ENCODE measurements at places on chromosomes 7 and 10. TPM values are rescaled to one million over a fixed set of nuclear protein-coding genes. Genes with fewer than 3 reads are reported as not detected.

DNA sequence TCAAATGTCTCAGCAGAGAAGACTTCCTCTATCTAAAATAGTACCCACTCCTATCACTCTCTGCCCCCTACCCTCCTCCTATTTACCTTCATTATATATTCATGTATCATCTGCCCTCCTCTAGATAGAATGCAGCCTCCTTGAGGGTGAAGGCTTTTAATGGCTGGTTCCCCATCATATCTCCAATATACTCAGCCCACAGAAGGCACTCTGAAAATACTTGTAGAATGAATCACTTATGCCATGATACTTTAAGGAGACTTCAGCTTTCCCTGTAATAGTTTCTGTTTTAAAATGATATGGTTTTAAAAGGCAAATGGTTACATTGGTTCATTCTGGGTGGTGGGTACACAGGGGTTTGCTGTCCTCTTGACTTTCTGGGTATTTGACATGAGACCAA is 25.3 kb downstream of the GFRA1 start:
- H3K4me1 ChIP-seq: no peaks in the 10 kb centered on the region
- H3K27ac ChIP-seq: no peak overlapping the region
- no peaks in the 10 kb centered on the region for H3K27me3 ChIP-seq
- no peaks in the 10 kb centered on the region for H3K36me3 ChIP-seq
- H3K4me3 ChIP-seq: no peak overlapping the region
- no peak for DNase-seq

- H3K4me3 ChIP-seq: no peak overlapping the region
- no peaks in the 10 kb centered on the region for H3K4me1 ChIP-seq
- no peak overlapping the region for H3K27ac ChIP-seq
- H3K36me3 ChIP-seq: no peaks in the 10 kb centered on the region
These were observed 230.3 kb downstream of the PTPRN2 start for GRCh38 chr7:158357106-158357897.

DNA sequence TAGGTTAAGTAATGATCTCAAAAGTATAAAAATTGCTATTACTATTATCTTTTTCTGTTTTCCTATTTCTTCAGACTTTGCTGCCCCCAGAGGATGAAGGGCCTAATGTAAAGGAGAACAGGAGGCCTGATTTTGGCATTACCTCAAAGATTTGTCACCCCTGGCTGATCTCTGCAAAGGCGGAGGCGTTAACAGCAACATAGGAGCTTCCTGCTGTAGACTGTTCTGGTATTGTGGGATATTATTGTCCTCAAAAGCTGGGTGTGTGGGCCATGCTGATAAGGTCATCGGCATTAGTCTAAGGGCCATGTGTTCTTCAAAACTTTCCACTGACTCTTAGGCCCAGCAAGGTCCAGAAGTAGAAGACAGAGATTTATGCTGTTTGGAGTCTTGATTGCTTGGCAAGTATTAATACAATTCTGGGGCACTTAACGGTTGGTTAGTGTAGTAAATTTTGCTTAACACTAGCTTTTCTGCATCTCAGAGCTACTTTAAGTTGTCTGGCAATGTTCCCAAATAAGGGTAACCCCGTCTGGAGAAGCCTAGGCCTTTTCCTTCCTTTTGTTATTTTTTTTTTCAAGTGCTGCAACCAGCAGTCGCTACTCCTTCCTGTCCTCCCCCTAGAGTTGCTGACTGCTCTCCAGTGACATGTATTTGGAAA is 14.0 kb upstream of the ENTPD1 start:
- H3K27ac ChIP-seq: peak overlapping the region; percentile 0
- peaks cover 8% of the 10 kb centered on the region for H3K36me3 ChIP-seq
- no peak overlapping the region for H3K4me3 ChIP-seq
- H3K27me3 ChIP-seq: peaks cover 8% of the 10 kb centered on the region
- DNase-seq: no peak

DNA sequence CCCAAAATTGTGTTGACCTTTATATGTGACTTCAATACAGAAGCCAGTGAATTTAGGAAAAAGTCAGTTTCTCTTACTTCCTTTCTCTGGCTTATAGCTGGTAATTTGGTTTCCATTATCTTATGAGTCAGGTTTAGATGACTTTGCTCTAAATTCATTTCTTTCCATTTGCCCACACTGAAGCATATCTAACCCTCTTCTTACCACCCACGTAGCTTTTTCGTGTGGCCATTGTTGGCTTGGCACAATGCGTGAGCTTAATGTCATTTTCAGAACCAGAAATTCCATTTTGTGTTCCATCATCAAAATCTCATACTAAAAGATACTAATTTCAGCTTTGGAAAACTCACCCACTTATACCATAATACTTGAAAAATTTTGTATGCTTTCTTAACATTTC is 271.2 kb downstream of the INHBA start:
- no peaks in the 10 kb centered on the region for H3K27me3 ChIP-seq
- no peak overlapping the region for H3K27ac ChIP-seq
- no peaks in the 10 kb centered on the region for H3K36me3 ChIP-seq
- no peaks in the 10 kb centered on the region for H3K4me1 ChIP-seq
- DNase-seq: no peak

GRCh38 chr7:208816-209215 is 16.4 kb downstream of the FAM20C start:
- no peak overlapping the region for H3K4me3 ChIP-seq
- no peak for DNase-seq
- H3K27ac ChIP-seq: no peak overlapping the region
- H3K36me3 ChIP-seq: peaks cover 4% of the 10 kb centered on the region
- H3K4me1 ChIP-seq: no peaks in the 10 kb centered on the region
- H3K27me3 ChIP-seq: no peaks in the 10 kb centered on the region

DNA sequence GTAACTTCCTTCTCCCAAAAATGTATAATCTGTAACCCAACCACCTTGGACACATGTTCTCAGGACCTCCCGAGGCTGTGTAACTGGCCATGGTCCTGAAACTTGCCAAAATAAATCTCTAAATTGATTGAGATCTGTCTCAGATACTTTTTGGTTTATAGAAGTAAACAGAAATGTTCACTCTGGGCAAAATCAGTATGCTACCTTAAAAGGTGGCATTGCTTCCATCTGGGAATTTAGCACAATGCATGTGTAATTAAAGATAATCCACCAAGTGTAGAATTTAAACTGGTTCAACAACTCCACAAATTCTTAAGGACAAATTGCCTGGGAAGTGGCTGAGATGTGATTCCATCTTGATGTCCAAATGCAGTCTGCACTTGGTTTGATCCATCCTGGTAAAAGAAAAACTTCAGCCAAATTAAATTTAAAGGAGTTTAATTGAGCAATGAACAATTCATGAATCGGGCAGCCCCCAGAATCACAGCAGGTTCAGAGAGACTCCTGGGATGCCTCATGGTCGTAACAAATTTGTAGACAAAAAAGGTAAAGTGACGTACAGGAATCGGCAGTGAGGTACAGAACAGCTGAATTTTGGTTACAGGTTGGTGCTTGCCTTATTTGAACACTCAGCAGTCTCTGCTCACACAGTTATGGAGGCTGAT is 102.6 kb upstream of the PFKP start:
- H3K4me3 ChIP-seq: no peak overlapping the region
- DNase-seq: no peak
- H3K4me1 ChIP-seq: peaks cover 4% of the 10 kb centered on the region
- no peak overlapping the region for H3K27ac ChIP-seq
- no peaks in the 10 kb centered on the region for H3K36me3 ChIP-seq

DNA sequence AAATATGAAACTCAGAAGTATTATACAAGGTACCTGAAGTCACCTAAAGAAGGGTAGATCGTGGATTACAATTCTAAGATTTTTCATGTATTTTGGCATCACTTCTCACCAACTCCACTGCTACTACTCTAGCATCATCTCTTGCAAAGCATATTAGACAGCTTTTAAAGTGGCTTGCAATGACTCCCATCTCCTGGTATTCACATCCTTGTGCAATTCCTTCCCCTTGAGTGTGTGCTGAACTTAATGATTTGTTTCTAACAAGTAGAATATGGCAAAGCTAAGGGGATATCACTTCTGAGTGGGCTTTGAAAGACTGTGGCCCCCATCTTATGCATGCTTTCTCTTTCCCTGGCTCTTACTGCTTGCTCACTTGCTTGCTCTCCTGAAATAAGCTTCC is 280.2 kb downstream of the SNX13 start:
- H3K4me1 ChIP-seq: no peaks in the 10 kb centered on the region
- H3K27me3 ChIP-seq: peaks cover 4% of the 10 kb centered on the region
- no peak overlapping the region for H3K27ac ChIP-seq
- no peak overlapping the region for H3K4me3 ChIP-seq
- H3K36me3 ChIP-seq: no peaks in the 10 kb centered on the region
- no peak for DNase-seq

- no peak for DNase-seq
- H3K27ac ChIP-seq: no peak overlapping the region
- no peaks in the 10 kb centered on the region for H3K4me1 ChIP-seq
- no peaks in the 10 kb centered on the region for H3K27me3 ChIP-seq
- H3K4me3 ChIP-seq: no peak overlapping the region
These were observed 159.8 kb downstream of the CCDC7 start for GRCh38 chr10:32605787-32606186.

- H3K4me3 ChIP-seq: peak overlapping the region; percentile 26
- no peaks in the 10 kb centered on the region for H3K36me3 ChIP-seq
- no peak overlapping the region for H3K27ac ChIP-seq
- H3K27me3 ChIP-seq: no peaks in the 10 kb centered on the region
- DNase-seq: no peak
These were observed 55.1 kb downstream of the CYCS start for GRCh38 chr7:25069900-25070443.

DNA sequence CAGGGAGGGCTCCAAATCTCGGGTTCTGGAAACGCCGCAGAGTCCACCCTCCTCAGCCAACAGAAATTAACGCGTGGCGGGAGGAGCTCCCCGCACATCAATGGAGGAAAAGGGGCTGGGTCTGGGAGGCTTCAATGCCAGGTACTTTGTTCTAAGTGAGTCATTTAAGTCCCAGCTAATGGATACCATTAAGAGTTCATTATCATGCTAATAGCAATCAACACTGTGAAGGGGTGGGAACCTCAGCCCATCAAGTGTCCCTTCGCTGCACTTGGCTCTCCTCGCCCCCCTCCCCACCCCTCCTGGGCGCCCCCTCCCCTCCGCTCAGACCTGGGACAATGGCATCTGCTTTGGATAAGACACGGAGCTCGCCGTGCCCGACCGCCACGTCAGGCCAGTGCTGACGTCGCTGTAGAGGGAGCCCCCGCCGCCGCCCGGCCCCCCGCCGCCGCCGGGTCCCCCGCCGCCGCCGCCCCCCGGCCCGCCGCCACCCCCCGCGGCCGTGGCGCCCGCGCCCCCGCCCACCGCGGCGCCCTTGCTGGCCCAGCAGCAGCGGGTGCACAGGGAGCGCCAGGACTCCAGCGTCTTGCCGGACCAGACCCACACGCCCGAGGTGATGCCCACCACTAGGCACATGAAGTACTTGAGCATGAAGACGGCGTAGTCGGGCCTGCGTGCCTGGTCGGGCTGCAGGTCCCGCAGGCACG is 2.9 kb downstream of the FZD8 start:
- H3K36me3 ChIP-seq: no peaks in the 10 kb centered on the region
- no peak overlapping the region for H3K27ac ChIP-seq
- H3K4me3 ChIP-seq: peak overlapping the region; percentile 45
- H3K27me3 ChIP-seq: peaks cover 57% of the 10 kb centered on the region

GRCh38 chr10:77359950-77360520 is 277.6 kb downstream of the KCNMA1 start:
- H3K27ac ChIP-seq: no peak overlapping the region
- H3K36me3 ChIP-seq: no peaks in the 10 kb centered on the region
- H3K4me3 ChIP-seq: no peak overlapping the region
- H3K4me1 ChIP-seq: no peaks in the 10 kb centered on the region
- peaks cover 8% of the 10 kb centered on the region for H3K27me3 ChIP-seq

- no peak overlapping the region for H3K27ac ChIP-seq
- DNase-seq: peak; percentile 43
- H3K36me3 ChIP-seq: no peaks in the 10 kb centered on the region
- H3K4me1 ChIP-seq: no peaks in the 10 kb centered on the region
- no peak overlapping the region for H3K4me3 ChIP-seq
- peaks cover 13% of the 10 kb centered on the region for H3K27me3 ChIP-seq
These were observed 165.6 kb upstream of the KMT2E start for GRCh38 chr7:104848138-104848990.

GRCh38 chr7:4202154-4202736 is 479.9 kb upstream of the FOXK1 start:
- no peaks in the 10 kb centered on the region for H3K36me3 ChIP-seq
- no peak overlapping the region for H3K4me3 ChIP-seq
- no peaks in the 10 kb centered on the region for H3K4me1 ChIP-seq
- DNase-seq: no peak

DNA sequence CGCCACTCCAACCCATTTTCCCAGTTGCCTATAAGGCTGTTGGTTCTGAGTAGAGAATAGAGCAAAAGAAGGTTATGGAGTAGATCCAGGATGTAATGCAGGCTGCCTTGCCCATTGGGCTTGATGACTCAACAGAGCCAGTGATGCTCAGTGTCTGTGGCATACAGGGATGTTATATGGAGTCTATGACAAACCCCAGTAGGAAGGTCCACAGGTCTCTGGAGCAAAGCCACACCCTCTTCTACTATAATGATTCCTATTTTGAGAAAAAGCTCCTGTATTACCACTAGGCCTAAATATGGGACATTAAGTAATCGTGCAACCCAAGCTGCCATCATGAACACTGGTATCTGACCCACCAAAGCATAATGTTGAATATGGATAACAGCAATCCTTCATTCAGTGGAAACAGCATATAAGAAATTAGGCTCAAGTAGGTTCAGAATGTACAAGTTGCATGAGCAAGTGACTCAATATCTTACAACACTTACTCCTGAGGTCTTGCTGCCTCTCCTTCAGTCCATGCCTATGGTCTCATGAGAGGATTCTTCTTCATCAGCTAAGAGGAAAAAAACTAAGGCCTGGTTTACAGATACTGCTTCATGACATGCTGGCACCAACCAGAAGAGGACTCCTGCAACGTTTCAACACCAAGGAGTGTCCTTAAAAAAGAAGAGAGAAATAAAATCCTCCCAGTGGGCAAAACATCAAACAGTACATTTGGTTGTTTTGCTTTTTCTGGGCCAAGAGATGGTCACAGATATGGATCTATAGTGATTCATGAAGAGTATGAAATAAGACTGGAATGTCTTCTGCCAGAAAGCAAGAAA is 14.8 kb upstream of the FHIP2A start:
- DNase-seq: no peak
- no peak overlapping the region for H3K27ac ChIP-seq
- peaks cover 20% of the 10 kb centered on the region for H3K4me1 ChIP-seq
- no peak overlapping the region for H3K4me3 ChIP-seq
- peaks cover 4% of the 10 kb centered on the region for H3K36me3 ChIP-seq

GRCh38 chr7:16450366-16450765 is 15.2 kb downstream of the SOSTDC1 start:
- peaks cover 4% of the 10 kb centered on the region for H3K27me3 ChIP-seq
- DNase-seq: no peak
- no peaks in the 10 kb centered on the region for H3K36me3 ChIP-seq
- H3K4me3 ChIP-seq: no peak overlapping the region
- H3K4me1 ChIP-seq: no peaks in the 10 kb centered on the region

Gene TSPAN15
- total RNA-seq: 4.7 TPM

Gene OR9A2
- total RNA-seq: not detected

Gene SLIT1
- total RNA-seq: 0.44 TPM

Gene NACAD
- 0.11 TPM for total RNA-seq

Gene MCM10
- total RNA-seq: 40.2 TPM

Gene TFEC
- 1.3 TPM for total RNA-seq

Gene EPHB4
- 3.3 TPM for total RNA-seq

Gene CALN1
- total RNA-seq: not detected

All from activated naive CD8-positive, alpha-beta T cell treated with anti-CD3 and anti-CD28 coated beads, Interleukin-2, amount 10 ng/mL, durations not matched to agents 7 days and 5 days (primary cell).